Hematopoietic multipotent progenitor cell treated with erythropoietin and hydrocortisone succinate and interleukin-3 and kit ligand, for 15 days (in vitro differentiated cells): ENCODE measurements at places on chromosomes 5 and 9.

DNA sequence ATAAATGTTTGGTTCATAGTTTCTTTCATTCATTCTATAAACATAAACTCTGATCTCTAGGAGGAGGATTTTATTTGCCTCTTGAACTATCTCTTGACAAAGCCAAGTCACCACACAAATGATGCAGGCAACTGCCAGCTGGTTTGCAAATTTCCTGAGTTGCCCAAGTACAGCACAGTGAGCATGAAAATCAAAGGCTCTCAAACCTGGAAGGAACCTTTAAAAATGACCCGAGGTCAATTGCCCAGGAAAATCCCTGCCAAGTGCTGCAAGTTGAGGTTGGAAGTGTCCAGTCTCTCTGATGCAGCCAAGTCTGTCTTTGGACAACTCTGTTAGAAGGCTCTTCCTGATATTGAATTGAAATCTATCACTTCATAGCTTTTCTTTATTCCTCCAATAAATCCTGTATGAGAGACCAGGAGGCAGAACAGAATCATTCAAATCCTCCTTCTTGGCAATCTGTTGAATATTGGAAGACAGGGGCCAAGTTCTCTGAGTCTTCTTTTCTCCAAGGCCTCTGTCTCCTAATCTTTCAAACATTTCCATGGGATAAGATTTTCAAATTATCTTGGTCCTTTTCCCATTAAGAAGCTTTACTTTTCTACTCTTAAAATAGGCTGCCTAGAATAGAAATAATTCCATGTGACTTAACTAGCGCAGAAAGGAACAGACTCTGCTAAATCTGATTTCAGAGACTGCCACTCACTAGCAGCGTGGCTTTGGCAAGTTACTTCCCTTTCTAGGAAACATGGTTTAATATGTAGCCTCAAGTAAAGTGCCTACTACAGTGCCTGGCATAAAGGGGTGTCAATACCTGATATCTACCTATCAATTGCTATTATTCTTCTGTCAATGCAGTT lies 159.2 kb downstream of the SNX18 start:
- no peak for DNase-seq

DNA sequence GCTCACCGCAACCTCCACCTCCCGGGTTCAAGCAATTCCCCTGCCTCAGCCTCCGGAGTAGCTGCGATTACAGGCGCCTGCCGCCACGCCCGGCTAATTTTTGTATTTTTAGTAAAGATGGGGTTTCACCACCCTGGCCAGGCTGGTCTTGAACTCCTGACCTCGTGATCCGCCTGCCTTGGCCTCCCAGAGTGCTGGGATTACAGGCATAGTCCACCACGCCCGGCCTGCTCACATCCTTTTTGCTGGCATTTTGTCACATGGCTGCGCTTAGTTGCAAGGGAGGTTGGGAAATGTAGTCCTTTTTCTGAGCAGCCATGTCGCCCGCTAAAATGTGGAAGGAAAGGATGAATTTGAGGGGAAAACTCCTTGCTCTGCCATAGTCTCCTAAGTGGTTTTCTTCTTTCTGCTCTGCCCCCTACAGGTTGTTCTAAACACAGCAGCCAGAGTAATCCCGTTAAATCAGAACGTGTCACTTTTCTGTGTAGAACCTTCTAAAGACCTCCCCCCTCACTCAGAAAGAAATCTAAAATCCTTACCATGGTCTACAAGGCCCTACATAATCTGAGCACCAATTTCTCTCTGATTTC lies 57.8 kb upstream of the HSPA9 start:
- DNase-seq = peak; percentile 57

DNA sequence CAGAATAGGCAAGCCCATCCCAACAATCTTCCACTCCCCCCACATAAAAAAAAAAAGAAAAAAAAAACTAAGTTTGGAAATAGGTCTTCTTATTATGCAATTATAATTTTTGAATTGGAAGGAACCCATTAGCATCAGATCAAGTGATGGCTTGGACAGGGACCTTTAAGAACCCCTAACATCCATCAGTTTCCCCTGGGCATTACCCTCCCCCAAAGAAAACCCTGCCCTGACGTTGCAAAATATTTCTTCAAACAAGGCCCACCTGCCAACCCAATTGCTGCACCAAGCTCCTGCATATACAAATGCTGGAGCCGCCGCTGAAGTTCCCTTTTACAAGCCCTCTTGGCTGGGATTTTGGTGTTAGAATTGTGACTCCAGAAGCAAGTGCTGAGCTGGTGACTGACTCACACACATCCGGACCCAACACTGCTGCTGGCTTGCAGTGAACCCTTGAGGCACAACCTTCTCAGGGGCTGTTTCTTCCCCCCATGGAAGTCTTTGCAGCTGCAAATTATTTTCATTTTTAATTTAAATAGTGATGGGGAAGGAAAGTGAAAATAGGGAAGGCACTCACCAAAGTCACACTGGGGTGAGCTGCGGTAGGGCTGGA lies 56.1 kb upstream of the AFAP1L1 start:
- DNase-seq = no peak

GRCh38 chr9:72363236-72363635 lies 1.8 kb downstream of the ZFAND5 start:
- peak; percentile 34 for DNase-seq

GRCh38 chr5:170565072-170565471 lies 61.3 kb downstream of the KCNIP1 start:
- no peak for DNase-seq

- no peak for DNase-seq
Observed at GRCh38 chr5:34495178-34495577, 160.9 kb upstream of the RAI14 start.
